Activated naive CD4-positive, alpha-beta T cell treated with anti-CD3 and anti-CD28 coated beads for 36 hours (primary cell): ENCODE measurements at places on chromosomes 7 and 10. TPM values are rescaled to one million over a fixed set of nuclear protein-coding genes. Genes with fewer than 3 reads are reported as not detected.

DNA sequence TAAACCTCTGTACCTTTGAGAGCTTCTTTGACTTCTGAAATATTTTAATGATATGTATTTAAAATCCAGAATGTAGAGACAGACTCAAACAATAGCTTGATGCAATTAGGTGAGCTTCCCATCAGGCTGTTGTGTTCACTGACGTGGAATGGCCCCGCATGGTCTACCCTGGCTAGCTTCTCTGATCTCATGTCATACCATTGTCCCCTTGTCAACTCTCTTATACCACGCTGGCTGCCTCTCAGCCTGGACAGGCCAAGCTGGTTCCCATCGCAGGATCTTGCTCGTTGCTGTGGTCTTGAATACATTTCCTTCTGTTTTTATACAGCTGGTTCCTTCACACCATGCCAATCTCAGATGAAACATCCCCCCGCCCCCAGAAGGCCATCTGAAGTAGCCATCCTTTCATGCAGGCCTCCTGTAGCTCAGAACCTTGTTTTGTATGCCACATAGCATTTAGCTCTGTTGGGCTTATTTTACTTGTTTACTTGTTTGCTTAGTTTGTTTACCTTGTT, 84.2 kb downstream of the FANK1 start:
- no peak for DNase-seq

DNA sequence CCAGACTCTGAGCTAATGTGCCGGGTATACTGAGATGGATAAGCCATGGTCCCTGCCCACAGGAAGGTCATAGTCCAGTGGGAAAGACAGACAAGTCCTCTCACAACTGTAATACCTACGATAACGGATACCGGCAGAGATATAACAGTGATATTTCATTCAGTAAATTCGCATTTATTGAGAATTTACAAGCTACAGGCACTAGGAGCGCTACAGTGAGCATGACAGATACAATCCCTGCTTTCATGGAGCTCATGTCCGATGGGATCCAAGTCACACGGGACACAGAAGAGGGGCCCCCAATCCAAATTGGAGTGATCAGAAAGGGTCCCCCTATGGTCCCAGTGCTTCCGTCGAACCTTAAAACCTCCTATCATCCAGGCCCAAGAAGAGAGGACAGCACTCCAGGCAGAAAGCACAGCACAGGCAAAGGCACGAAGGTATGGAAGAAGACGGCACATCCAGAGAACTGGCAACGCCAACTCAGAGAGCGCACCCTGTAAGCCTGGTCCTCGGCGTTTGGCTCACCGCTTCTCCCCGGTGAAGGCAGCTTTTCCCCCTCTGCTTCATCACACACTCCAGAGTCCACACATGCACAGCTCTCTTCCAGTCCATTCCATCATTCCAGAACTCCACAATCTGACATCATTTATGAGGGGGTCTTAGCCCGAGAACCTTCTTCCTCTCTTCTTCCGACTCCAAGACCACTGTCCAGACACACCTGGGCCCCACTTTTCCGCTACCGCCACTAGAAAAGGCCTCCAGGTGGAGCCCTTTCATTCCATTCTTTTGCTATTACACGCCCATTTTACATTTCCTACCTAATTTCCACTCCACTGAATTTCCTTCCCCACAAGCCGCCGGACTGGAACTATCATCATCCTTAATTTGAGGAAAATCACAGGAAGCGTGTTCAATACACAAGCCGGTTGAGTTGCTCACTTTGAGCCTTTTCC, 47.8 kb upstream of the NKX2-3 start:
- no peak for DNase-seq

GRCh38 chr10:119090968-119091367, 10.4 kb upstream of the EIF3A start:
- peak; percentile 31 for DNase-seq

Gene SPACDR
- 2.3 TPM for total RNA-seq

- peak; percentile 71 for DNase-seq
Measured at GRCh38 chr10:102729029-102730026, 14.4 kb upstream of the WBP1L start.

- DNase-seq = no peak
Measured at GRCh38 chr10:4820804-4821401, 5.1 kb upstream of the AKR1E2 start.

Gene RAMP3
- not detected for total RNA-seq

Gene HYCC1
- 19.7 TPM for total RNA-seq

DNA sequence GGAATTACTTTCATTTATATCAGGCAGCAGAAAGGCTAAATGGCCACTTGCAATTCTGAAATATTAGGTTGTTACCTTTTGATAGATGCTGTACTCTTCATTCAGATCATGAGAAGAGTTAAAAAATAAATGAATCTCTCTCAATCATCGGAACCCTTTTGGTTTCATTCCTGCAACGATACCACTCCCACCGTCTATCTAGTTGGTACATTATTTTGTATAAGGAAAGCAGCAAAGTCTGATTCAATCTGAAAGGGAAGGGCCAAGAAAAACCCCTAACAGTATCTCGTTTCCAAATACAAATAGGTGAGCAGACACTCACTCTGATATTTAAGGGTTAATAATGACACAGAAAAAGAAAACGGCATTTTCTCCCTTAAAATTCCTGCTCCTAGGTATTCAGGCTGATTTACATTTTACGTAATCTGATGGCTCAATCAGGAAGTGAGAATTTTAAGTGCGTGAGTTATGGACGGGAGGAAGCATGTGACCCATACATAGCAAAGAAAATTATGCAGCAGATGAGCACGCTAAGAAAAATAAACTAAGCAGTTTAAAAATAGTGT, 209.4 kb upstream of the KLF14 start:
- no peak for DNase-seq

Gene KLF14
- total RNA-seq = not detected

DNA sequence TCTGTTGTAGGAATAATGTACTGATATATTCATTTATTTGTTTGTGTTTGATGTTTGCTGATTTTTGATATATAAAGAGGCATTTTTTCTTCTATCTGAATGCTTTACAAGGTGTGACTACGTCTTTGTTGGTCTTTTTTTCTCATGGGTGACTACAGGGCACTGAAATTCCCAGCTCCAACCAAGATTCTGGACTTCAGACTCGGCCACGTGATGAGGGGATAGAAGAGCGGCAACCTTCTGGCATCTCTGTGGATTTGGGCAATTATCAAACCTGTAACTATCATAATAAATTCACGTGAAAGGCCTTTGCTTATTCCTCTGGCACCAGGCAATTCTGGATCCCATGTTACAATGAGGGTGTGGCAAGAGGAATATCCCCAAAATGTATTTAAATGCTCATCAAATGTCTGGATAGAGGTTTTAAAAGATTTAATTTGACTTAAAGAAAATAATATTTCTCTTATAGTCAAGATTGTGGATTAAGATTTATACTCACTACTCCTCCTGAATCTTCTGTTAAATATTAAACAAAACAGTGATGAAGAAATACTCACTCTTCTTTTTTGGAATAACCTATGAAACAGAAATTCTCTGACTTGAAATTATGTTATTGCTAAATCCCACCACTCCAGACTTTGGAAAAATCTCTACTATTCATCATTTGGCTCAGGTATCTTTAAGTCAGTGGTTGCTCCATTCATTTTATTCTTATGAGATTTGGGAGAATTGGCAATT, 276.3 kb downstream of the GPR37 start:
- DNase-seq = no peak

- peak; percentile 8 for DNase-seq
Measured at GRCh38 chr7:41979834-41980307, 257.1 kb downstream of the GLI3 start.

Gene PLCE1
- 0.05 TPM for total RNA-seq

DNA sequence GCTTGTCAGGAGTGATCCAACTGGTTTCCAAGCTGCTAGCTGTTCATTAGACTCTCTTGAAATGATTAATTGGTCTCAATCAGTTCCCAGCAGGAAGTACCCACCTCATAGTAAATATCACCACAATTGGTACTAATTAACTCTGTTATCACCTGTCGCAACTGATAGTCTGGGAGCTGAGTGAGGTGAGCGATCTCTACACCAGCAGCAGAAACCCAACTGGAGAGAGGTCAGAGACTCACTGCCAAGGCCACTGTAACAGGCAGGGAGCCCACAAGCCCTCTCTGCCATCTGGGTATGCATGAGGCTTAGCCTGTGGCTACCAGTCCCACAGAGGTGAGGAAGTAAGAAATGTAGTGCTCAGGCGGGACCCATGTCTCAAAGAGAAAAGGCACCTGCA, 245.5 kb downstream of the DYNC1I1 start:
- no peak for DNase-seq

Gene GRID1
- total RNA-seq = not detected

DNA sequence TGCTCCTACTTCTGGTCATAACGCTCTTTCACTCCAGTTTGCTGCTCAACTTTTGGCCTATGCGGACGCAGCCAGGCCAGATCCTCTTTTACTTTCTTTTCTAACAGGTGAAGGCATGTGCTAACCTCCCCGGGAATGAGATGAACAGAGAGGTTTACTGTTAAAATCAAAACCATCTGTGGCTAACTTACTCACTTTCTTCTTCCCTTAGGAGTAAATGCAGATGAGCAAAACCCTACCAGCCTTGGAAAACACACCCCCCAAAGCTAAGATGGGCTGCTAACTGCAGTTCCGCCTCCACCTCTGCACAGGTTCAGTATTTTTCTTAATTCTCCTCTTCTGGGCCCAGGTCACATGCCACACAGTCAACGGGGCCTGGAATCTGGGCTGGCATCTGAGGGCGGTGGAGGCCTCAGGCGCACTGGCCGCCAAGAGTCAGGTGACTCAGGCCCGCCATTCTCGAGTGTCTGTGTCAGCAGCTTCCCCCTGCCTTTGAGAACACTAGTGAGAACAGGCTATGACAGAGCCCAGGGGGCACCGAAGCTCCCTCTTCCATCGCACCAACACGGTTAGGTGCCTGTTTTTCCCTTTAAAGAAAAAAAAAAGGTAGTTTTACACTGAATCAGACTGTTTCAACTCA, 11.1 kb downstream of the FAM53B start:
- peak; percentile 82 for DNase-seq

DNA sequence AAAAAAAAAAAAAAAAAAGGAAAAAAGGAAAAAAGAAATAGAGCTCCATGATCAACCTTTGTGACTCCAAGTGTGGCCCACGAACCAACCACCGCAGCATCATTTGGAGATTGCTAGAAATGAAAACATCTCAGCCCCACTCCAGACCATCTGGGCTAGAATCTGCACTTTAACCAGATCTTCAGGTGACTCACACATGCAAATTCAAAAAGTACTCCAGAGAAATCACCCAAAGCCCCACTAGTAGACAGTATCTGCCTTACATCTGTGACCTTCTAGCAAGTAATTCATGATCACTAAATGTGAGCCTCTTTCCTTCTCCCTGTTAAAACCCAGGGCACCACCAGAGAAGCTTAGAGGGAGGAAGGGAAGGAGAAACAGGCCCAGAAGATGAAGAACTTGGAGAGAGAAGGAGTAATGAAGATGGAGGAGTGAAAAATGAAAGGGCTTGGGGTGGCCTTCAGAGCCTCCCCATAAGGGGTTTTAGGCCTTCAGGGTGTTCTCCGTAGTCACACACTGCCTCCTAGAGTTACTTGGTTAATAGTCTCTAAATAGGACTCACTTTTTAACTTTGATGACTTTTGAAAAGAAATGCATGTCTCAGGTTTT, 94.0 kb downstream of the SLC37A3 start:
- DNase-seq = peak; percentile 55

Gene ATP5F1C
- 287 TPM for total RNA-seq

GRCh38 chr10:44263771-44264170, 121.1 kb downstream of the CXCL12 start:
- no peak for DNase-seq

- no peak for DNase-seq
Measured at GRCh38 chr10:677038-677437, 12.4 kb downstream of the DIP2C start.

DNA sequence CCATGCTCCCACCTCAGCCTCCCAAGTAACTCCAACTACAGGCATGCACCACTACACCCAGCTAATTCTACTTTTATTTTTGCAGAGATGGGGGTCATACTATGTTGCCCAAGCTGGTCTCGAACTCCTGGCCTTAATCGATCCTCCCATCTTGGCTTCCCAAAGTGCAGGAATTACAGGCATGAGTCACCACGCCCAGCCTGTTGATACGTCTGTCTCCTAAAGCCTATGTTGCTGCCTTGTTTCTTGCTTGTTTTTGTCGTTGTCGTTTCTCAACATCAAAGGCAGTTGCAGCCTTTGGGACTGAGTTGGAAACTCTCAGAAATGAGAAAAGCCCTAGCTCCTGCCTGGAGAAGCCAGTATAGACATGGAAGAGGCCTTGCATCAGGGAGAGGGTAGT, 49.9 kb downstream of the SORBS1 start:
- DNase-seq = no peak

- peak; percentile 30 for DNase-seq
Measured at GRCh38 chr7:155995183-155995612, 182.9 kb upstream of the SHH start.

DNA sequence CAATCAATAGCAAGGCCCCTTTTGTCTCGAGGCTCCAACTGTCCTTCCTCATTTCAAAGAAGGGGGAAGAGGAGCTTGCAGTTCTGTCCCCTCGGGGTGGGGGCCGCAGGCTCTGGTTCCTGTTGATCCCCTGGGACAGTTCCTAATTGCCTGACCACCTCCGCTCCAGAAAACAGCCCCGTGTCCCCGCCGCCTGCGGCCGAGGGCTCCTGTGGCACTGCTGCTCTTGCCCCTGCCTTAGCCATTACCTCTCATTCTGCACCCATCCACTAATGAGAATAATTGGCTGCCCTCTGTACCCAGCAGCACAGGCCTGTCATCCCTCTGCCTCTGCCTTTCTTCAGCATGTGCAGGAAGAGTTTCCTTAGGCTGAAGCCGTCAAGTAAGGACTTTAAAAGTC, 668.3 kb upstream of the FOXK1 start:
- no peak for DNase-seq

DNA sequence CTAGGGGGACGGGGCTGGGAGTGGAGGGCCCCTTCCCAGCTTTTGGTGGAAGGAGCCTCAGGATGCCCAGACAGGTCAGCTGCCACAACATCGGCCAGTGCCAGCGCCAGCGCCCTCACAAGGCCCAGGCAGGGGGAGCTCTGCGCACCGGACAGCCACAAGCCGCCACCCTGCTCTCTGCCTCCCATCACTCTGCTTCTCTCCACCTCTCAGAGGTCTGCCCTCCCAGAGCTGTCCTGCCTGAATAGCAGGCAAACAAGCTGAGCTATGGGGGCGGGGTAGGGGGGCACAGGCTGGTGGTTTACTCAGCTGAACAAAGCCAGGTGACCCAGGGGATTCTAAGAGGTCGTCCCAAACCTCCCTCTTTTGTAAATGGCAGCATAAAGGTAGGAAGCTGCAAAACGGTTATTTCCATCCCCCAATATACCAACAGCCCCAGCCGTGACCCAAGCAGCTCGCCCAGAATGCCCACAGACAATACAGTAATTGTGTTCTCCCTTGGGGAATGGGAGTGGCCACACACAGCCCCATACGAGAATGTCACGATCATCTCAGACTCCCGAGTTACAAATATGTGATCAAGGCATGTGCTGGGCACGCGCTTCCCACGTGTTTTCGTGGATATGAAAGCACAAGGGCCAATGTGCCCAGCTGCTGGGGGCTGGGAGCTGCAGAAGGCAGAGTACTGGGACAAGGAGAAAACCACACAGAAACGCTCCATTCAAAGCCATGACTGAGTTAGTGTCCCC, 19.7 kb downstream of the FAM53B start:
- no peak for DNase-seq

Gene DGKI
- total RNA-seq = 2.7 TPM
